Stimulated activated CD8-positive, alpha-beta memory T cell treated with anti-CD3 and anti-CD28 coated beads, Interleukin-2, amount 100 ng/mL, for 48 hours (primary cell): ENCODE measurements at places on chromosomes 12 and 14.

- no peak for DNase-seq
Measured at GRCh38 chr12:24561882-24562770, 386.8 kb downstream of the BCAT1 start.

DNA sequence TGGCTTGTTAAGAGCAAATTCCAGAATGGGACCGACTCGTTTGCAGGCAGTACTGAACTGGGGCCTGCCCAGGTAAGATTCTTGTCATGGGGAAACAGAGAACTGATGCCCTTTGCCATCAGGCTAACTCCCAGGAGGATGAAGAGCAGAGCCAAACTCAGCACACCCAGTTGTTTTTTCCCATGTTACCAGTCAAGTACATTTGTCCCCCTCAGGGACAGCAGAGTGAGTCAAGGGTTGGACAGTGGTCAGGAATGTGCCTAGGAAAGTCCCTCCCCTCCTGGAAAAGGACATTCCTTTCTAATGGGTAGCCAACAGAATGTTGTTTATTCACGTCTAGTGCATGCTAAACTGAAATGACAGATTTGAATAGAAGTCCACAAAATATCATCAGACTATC lies 1.6 kb downstream of the ART4 start:
- no peak for DNase-seq

DNA sequence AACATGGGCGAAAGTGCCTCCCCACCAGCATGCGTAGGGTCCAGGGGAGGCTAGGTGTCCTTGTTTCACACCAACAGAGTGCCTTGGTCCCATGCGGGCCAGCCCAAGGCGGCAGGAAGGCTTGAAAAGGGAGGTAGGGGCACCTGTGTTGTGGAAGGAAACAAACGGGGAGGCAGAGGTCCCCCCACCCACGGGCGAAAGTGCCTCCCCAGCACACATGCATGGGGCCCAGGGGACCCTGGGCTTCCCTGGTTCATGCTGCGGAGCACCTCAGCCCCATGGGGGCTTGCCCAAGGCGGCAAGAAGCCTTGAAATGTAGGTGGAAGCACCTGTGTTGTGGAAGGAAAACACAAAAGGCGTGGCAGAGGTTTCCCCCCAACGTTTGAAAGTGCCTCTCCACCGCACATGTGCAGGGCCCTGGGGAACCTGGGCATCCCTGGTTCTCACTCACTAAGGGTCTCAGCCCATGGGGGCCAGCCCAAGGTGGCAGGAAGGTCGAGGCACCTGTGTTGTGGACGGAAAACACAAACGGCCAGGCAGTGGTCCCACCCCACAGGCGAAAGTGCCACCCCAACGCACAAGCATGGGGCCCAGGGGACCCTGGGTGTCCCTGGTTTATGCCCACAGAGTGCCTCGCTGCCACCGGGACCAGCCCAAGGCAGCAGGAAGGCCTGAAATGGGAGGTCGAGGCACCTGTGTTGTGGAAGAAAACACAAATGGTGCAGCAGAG lies 374.7 kb downstream of the ALG10 start:
- no peak for DNase-seq

DNA sequence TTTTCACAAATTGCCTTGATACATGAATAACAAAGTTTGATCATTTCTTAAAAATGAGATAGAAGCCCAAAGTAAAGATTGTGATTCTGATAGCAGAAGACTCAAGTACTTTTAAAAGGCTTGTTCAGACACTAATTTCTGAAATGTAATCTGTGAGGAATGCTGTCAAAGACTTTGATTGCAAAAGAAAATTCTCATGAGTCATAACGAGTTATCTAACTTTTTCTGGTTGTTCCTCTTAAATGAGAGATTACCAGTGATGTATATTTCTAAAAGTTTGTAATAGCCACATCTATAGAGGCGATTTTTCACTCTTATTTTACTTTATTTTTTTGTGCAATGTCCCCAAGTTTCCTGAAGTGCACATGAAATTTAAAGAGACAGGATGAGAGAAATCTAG lies 7.0 kb downstream of the PYGL start:
- no peak for DNase-seq

GRCh38 chr12:78118486-78118885 lies 287.8 kb downstream of the NAV3 start:
- DNase-seq, result no peak

DNA sequence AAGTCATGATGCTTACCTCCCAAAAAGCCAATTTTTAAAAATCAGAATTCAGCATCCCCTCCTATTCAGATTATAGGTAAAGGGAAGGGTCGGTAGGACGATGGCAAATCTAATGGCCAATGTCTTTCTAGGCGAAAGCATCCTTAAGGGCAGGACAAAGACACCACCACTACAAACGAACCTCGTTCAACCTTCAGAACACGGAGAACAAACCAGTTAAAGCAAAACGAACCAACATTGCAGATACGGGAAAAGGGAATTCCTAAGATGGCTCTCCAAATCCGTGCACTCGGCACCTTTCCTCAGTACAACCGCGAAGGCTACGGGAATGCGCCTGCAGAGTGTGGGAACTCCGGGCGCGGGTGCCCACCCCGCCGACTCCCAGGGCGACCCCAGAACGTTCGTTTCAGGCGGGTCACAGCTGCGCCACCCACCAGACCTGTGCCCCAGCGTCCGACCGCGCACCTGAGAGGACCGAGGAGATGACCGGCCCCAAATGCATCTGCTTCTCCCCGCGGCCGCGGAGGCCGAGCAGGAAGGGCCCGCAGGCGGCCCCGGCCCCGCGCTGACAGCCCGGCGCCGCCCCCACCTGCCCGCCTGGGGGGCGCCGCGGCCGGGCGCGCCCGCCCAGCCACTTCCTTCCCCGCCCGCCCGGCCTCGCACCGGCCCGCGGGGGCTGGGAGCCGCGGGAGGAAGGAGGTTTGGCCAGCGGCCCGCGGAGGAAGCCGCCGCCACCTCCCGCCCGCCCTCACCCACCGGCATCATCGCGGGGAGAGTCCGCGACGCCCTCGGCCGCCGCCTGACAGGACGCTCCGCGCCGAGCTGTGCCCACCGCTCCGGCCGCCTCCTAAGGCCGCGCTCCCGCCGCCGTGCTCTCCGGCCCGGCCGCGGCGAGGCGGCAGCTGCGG lies 578 bp downstream of the PPP1R13B start:
- no peak for DNase-seq

DNA sequence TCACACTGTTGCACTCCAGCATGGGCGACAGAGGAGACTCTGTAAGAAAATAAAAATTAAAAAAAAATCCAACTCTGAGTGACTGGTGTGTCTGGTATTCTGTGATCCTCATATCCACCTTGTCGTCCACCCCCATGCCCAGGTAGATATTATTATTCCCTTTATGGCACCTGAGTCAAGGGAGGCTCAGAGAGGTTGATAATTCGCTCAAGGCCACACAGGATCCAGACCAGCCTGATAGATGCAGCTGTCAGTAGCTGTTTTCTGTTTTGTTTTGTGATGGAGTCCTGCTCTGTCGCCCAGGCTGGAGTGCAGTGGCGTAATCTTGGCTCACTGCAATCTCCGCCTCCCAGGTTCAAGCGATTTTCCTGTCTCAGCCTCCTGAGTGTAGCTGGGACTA lies 14.8 kb upstream of the FAM222A start:
- DNase-seq, result no peak

DNA sequence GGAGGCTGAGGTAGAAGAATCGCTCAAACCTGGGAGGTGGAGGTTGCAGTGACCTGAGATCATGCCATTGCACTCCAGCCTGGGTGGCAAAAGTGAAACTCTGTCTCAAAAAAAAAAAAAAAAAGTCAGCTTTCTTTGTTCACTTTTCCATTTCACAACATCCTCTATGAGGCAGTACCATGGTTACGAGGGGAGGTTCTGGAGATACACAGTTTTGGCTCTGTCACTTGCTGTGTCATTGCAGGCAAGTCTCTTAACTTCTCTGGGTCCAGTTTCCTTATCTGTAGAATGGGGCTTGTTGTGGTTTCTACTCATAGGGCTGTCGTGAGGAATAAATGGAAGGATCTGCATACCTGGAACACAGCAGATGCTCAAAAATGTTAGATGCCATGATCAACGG lies 75.6 kb upstream of the SLC24A4 start:
- DNase-seq, result no peak

- DNase-seq, result no peak
Measured at GRCh38 chr12:71626768-71627167, 36.9 kb downstream of the ZFC3H1 start.

GRCh38 chr12:41289501-41289900 lies 101.4 kb downstream of the PDZRN4 start:
- DNase-seq, result no peak

DNA sequence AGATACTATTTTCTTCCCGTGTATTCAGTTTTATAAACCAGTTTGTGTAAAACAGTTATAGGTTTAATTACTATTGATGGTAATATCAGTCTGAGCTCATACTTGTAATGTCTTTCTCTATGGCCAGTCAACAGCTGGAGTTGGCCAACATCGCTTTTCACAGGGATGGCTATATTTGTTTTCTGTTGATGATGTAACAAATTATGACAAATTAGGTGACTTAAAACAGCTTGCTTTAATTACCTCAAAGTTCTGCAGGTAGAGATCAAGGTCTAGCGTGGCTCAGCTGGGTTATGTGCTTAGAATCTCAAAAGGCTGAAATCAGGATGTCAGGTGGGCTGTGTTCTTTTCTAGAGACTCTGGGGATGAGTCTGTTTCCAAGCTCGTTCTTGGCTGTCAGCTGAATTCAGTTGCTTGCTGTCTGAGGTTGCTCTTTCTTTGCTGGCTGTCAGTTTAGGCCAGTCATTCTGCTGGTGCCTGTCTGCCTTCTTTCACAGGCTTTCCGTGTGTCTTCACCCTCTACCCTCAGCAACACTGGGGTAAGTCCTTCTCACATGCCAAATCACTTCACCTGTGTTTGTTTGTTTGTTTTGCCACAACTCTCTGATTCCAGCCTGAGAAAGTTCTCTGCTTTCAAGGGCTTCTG lies 370.2 kb upstream of the E2F7 start:
- DNase-seq, result no peak
